SK-MEL-5 (cell line): ENCODE measurements at places on chromosomes 6 and 20.

DNA sequence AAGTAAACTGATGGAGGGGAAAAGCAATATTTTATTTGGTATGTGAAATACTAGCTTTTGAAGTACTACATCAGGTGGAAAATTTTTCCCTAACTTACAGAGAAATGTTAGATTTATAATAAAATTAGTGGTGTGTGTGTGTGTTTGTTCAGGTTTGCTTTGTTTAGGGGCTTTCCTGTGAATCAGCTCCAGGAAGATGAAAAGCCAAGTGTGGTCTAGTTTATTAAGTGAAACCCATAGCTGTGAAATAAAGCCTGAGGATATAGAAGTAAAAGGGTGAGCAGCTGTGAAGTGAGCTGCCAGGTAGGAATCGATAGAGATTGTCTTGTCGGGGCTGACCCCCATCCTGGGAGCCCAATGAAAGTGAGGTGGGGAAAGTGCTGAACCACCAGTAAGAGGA lies 347.6 kb upstream of the IMPG1 start:
- DNase-seq = no peak

DNA sequence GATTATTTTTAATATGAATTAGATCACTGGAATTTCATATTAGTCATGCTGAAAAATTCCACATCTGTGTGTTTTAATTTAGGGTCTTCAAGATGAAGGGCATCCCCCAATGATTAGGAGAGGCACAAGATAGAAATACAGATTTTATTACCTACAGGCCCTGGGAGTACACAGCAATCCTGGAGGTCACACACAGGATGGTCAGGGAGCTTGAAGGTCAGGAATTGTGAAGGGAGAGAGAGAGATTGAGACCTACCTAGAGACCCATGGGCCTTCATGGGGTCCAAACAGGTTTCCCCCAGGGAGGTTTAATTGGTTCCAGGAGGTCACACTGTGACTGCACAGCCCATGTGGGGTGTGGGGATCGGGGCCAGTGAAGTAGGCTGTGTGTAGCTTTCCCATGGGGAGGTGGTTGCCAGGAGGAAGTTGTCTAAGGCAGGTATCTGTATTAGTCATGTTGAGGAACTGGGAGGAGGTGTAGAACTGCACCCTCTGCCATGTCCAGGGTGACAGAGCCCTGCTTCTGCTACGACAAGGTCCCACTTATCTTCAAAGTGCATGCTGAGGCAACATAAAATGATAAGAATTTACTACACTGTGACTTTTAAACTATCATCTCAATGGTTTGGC lies 18.3 kb downstream of the SNX9 start:
- DNase-seq = no peak

DNA sequence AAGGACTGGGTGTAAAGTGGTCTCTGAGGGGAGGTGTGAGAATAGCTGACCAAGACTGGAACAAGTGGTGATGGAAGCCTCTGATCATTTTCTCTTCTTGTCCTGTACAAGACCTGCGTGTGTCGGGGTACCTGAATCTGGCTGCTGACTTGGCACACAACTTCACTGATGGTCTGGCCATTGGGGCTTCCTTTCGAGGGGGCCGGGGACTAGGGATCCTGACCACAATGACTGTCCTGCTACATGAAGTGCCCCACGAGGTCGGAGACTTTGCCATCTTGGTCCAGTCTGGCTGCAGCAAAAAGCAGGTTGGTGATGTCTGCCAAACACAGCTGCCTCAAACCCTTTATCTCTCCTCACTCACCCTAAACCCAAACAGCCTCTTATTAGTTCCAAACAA lies 1.7 kb upstream of the HSD17B8 start:
- DNase-seq = no peak

GRCh38 chr6:143465546-143465945 lies 14.9 kb downstream of the PEX3 start:
- DNase-seq = no peak

DNA sequence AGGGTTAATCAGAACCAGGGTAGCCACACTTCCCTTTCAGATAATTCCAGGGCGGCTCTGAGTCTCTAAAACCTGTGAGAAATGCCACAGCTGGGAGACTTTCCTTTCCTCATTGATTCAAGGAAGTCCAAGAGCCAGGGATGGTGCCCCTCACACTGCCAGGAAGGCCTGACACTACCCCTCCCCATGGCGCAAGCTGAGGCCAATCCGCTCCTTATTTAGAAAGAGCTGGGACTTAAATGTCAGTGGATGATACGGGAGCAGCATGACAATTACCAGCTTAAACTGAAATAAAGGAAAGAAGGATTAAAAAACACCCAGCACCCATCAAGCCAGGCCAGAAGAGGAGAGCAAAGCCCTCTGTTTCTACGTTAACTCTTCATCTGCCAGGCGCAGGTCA lies 244.4 kb downstream of the LRFN2 start:
- DNase-seq = no peak

- no peak for DNase-seq
These were observed 20.0 kb upstream of the CDH22 start for GRCh38 chr20:46328200-46328882.

GRCh38 chr20:5908981-5909380 lies 41.4 kb downstream of the TRMT6 start:
- no peak for DNase-seq

DNA sequence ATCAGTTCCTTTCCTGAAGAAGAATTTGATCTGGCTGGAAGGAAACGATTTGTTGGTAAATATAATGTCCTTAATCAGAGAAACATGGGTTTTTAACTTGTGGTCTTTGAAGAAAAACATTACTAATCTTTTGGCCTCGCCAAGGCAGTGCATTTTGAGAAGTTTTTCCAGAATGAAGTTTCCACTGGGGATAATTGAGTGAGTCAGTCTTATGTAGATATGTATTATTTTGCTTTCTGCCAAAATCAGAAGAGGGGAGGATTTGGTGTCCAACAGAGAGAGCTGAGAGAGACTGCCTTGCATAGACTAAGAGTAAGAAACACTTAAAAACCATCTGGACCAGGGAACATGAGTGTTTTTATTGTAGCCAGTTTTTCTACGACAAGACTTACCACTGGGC lies 79.9 kb downstream of the FNDC1 start:
- no peak for DNase-seq

DNA sequence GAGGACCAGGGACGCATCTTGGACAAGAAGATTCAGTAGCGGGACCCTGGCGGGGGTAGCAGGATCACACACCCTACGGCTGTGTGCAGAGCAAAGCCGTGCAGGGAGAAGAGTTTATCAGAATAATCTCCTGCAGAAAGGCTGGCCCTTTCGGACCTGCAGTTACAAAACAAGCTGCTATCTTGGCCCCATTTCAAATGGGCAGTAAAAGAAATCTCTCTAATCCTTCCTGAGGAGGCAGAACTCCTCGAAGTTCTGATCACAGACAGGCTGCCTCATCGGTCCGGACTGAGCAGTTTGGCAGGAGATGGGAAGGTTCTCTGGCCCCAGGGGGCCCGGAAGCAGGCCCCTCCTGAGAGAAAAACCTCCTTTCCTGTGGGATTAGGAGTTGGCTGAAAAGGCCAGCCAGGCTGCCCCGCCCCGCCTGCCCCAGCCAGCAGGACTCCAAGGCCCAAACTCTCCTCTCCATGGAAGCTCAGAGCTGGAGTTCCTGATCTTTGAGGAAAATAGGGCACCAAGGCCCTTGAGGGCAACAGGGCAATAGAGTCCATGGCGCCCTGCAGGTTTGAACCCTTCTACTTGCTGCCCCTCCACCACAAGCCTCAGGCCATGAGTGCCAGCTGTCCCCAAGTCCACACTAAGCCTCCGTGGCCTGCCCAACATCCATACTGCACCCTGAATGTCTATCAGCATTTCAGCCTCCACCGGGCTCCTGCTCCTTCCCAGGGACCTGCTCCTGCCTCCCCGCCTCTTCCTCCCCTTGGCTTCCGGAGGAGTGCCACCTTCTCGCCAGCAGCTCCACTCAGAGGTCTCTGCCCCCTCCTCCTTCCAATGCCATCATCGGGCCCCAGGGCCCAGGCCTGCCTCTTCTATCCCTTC lies 141.3 kb downstream of the PREX1 start:
- DNase-seq = no peak

- DNase-seq = peak; percentile 36
These were observed 200.3 kb downstream of the ANKRD60 start for GRCh38 chr20:58028123-58028522.

DNA sequence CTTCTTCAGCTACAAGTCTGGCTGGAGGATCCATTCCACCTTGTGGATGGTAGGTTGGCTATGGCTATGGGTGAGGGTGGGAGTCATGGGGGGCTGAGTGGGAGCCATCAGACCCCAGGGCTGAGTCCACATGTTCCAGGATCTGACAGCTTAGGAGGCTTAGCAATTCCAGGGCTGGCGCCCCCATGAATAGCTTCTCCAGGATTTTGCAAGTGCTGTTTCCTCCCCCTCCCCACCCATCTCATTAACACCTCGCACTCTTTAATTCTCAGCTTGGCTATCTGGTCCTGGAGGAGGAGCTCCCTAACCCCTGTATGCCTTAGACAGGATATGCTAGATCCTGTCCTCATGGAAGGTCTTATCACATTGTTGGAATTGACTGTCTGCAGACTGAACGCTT lies 39.0 kb upstream of the ANGPT4 start:
- no peak for DNase-seq

DNA sequence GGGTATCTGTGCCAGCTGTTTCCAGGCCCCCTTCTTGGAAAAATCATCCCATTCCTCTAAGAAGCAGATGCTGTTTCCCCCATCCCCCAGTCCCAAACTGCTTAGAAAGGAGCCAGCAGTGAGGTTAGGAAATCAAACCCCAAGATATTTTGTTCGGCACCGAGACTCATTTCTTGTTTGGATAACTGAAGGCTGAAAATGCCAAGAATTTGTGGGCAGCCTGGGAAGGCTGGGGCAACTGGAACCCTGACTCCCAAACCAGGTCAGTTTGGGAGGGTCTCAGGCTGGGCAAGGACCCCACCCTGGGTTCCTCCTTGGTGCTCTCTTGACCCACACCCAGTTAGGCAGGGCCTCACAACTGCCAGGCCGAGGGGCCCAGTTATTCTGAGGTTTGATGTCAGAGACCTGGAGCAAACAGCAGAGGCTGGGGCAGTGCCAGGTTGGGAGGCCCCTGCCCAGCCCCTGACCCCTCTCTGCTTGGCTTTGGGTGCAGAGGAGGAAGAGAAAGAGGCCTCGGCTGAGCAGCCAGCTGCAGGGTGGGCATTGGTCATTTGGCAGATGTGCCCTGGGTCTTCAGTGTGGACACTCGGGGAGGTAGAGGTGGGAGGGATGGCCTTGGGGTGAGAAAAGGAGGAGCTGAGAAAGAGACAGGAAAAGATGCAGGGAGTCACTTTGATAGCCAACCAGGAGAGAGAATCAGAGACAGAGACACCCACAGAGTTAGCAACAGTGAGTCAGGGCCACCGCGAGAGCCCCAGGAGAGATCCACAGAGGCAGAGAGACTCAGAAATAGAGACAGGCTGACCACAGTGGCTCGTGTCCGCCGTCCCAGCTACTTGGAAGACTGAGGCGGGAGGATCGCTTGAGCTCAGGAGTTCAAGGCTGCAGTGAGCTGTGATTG lies 5.0 kb downstream of the ANGPT4 start:
- no peak for DNase-seq

GRCh38 chr20:57841297-57841866 lies 131.6 kb upstream of the PMEPA1 start:
- no peak for DNase-seq

- no peak for DNase-seq
These were observed 13.2 kb upstream of the SSTR4 start for GRCh38 chr20:23021951-23022350.

GRCh38 chr6:89002523-89002922 lies 39.1 kb upstream of the RNGTT start:
- no peak for DNase-seq

DNA sequence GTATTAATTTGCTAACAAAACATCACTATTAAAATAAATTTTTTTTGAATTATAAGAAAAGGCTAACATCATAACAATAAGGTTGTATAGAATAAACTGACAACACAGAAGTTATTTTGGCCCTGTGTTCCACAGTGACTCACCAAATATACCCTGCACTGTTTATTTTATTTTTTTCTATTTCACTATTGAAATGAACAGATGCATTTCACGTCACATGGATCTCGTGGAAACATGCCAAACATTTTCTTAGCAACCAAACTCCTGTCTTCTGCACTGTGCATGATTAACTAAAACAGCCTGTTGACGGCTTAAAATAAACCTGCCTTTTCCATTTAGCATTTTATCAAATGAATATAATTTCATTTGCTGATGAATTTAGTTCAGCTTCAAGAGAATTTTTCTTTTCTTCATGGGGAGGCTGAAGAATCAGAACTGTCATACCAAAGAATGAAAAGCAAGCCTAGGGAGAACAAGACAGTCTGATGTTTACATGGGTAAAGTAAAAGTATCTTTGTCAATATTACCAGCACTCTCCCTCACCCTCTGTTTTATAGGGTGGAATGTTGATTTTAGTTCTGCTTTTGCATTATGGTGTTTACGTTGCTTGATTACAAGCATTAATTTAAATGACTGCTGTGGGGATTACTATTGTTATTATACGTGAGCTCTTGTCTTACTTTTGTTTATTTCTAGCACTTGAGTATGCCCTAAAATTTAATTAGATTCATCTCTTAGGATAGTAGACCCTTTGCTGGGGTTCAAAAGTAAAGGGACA lies 115.3 kb downstream of the LCA5 start:
- DNase-seq = peak; percentile 46

- no peak for DNase-seq
These were observed 48.0 kb downstream of the ADTRP start for GRCh38 chr6:11730641-11731040.

DNA sequence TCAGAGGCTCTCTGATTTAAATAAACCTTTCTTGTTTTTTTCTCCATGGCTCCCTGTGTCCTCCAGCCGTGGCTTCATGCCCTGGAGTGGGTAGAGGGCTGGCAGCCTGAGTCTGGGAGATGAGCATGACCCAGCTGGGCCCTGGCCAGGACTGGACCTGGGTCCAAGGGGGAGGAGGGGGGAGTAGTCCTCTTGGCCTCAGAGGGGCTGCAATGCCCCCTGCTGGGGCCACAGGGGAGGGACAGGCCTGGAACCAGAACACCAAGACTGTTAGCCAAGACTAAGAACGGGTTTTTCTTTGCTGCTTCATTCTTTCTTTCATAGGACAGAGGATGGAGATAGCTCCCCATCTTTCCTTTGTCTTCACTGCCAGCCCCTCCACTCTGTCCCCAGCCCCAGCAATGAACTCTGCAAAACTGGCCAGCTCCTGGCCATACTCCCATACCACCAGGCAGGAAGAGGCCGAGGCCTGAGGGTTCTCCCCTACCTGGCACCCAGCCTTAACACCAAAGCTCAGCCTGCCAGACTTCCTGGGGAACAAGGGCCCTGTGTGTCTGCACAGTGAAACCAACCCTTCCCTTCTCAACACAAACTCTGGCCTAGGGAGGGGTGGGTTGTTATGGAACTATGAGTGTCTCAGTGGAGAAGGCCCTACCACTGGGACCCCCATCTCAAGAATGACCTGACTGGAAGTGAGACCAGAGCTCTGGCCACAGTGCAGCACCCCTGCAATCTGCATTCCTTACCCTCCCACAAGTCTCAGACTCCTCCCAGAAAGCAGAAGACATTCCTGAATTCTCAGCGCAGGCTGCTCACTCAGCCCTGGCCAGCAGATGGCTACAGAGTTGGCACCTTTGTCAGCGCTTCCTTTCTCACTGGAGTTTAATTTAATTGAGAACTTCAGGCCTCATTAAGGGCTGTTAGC lies 11.0 kb downstream of the SLC29A1 start:
- peak; percentile 73 for DNase-seq

- DNase-seq = no peak
These were observed 57.5 kb upstream of the SLC4A11 start for GRCh38 chr20:3296261-3297078.

GRCh38 chr20:39534846-39535245 lies 572.7 kb downstream of the DHX35 start:
- no peak for DNase-seq

- DNase-seq = no peak
These were observed 689.7 kb downstream of the EPM2A start for GRCh38 chr6:145045582-145045981.
